SK-N-MC (cell line): ENCODE measurements at places on chromosomes 1 and 21.

DNA sequence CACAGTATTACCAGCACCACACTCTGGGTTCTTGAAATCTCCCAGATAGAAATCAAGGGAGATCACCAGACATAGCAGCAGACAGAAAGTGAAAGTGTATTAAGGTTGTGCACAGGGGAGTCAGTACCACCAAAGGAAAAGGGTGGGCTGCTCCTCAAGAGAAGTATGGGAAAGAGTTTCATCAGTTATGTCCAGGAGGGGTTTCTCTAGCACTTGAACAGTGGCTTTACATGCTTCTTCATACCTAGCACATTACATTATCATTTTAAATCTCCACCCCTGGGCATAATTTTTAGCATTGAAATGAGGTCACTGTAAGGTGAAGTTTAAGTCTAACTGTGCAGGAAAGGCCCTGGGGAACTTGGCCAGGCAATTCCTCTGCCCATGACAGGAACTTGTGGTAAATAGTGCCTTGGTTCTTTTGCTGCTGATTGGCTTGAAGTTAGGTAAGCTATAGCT lies 601.0 kb downstream of the NUF2 start:
- peak; percentile 40 for DNase-seq

GRCh38 chr1:214445831-214446614 lies 105.4 kb downstream of the PTPN14 start:
- no peak for DNase-seq

DNA sequence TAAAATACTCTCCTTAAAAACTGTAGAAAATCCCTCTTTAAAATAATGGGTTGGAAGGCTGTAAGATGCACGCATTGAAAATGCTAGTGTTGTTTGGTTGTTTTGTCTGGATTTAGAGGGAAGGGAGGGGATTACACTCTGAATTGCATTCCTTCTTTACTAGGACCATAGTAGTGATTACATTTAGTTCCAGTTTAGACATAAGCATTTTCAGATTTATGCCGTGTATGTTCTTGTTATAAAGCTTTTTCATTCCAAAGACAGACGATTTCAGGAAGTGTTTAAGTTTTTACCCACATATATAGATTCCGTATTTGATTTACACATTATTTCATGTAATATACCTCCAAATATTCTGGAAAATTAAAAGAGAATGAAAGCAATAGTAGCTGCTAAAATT lies 538.4 kb downstream of the PTPRC start:
- DNase-seq, result no peak

DNA sequence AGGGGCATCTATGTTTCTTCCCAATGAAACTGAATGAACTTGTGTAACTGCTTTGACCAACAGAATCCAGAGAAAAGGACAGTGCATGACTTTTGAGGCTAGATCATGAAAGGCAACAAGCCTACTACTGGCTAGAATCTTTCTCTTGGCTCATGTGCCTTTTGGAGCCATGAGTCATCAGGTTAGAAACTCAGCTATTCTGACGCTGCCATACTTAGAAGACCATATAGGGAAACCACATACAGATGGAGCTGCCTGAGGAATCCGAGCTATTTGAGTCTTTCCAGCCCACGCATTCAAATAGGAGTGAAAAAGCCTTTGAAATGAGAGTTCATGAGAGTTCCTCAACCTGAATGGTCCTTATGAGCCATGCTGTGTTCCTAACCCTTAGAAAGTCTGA lies 738.5 kb upstream of the CHRM3 start:
- peak; percentile 64 for DNase-seq

- no peak for DNase-seq
Observed at GRCh38 chr1:13762642-13763041, 62.7 kb downstream of the PRDM2 start.

GRCh38 chr21:18959817-18960216 lies 556.2 kb upstream of the TMPRSS15 start:
- DNase-seq, result no peak

- no peak for DNase-seq
Observed at GRCh38 chr1:112501810-112502641, 6.7 kb upstream of the WNT2B start.

DNA sequence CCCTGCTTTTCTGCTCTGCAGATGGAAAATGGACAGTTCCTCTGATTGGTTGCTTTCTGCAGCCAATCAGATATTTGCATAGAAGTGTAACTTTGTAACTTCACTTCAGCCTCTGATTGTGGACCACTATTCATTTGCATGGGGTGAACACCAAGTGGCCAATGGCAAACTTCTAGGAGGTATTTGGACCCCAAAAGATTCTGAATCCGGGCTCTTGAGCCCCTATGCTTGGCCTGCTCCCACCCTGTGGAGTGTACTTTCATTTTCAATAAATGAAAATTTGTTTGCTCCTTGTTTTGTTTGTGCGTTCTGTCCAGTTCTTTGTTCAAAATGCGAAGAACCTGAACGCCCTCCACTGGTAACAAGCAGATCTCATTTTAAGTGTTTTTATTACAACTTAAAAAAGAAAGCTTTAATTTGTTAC lies 6.4 kb upstream of the GSTM4 start:
- DNase-seq, result no peak

DNA sequence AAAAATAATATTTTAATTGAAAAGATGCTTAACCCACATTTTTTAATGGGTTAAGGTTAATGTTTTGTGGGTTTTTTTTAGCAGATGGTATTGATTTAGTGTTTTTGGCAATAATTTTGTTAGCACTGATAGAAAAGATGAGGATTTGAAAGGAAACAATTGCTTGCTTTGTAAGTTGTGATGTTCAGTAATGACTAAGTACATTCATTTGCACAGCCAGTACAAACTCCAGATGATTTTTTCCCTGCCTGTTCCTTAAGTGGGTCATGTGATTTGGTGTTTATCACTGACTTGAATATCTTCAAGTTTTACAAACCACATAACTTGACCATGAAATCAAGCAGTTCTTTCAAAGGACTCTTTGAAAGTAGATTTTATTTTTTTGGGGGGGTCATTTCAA lies 15.0 kb downstream of the DISP1 start:
- DNase-seq, result no peak

- no peak for DNase-seq
Observed at GRCh38 chr1:231828182-231828920, 201.8 kb downstream of the DISC1 start.

DNA sequence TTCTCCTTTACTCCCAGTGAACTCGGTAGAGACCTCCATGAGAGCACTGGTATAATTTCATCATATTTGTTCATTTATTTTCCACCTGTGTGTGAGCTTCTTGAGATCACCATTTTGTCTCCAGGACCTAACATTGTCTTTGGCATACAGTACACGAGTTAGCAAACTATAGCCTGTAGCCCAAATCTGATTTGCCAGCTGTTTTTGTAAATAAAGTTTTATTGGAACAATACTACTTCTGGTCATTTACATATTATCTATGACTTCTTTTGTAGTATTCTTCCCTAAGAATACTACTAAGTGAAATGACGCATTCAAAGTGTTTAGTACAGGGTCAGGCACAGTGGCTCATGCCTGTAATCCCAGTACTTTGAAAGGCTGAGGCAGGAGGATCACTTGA lies 449.5 kb downstream of the PLPP3 start:
- DNase-seq, result no peak

DNA sequence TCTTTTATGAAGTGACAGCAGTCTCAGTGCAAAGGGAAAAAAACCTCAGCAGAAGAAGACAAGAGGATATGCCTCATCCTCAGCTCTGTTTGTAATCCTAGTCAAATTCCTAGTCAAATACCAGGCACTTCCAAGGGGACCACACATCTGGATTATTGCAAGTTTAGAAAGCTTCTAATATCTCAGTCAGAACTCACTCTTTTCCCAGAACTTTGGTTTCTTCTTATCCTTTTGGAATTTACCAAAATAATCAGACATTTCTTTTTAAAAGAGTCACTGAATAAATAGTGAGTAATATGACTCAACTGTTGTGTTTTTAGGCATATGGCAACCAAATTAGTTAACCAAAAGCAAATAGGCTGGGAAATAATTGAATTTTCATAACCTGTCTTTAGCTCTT lies 47.8 kb downstream of the PRRX1 start:
- DNase-seq, result no peak

- DNase-seq, result no peak
Observed at GRCh38 chr1:217539510-217539909, 91.4 kb downstream of the GPATCH2 start.

DNA sequence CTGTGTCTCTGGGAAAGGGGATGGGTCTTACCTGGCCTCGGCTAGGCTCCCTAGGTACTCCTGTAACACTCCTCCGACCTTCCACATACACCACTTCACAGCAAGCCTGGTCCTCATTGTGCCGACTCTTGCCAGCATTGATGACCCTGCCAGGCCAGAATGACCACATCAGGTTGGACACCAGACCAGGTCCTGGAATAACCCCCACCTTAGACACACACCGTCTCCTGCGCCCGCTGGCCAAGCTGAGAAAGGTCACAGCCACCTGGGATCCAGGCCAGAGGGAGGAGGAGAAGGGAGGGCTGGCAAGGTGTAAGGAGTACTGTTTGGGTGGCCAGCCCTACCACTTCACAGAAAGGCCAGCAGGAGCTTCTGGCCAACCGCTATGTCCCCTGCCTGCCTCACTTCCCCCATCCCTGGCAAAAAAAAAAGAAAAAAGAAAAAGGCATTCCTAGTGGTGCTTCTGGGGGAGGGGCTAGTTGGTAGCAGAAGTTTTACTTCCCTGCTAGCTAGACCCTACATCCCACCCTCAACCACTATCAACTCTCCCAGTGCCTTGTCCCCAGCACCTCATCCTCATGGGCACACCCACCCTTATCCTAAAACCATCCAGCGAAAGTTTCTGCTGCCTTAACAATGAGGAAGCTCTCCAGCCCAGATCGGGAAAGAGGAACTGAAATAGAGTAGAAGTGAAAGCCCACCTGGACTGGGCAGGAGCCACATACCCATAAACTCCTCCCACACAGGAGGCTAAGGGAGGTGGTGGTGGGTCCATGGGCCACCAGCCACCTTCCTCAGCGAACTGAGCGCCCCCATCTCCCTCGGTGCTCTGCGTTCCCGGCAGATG lies 1.4 kb downstream of the PPM1J start:
- no peak for DNase-seq

DNA sequence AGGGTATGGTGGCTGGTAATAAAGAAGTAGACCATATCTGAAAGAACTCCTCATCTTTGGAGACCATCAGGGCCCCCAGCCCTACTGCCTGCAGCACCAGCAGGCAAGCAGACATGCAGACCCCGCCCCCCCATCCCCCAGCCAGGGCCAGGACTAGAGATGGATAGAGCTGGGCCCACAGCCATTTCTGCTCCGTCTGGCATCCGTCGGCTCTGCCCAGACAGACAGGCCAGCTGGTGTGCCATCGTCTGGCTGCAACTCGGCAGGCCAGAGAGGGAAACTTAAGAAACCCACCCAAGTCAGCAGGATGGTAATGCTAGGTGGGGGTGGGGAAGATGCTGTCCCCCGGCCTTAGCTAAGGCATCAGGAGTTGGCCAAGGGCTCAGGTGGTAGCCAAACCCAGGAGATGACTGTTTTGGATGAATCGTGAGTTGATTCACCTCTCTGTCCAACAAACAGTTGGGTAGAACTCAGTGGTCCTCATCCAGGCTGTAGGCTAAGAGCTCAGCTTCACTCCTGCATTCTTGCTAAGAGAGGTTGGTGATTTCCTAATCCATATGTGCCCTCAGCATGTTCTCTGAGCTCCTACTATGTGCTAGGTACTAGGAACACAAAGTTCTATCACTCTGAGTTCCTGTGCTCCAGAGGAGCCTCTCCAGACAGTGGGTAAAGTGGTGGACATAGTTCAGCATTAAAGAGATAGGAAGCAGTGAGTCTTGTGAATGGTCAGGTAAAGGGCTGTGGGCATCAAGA lies 23.2 kb upstream of the TMEM222 start:
- DNase-seq, result no peak

GRCh38 chr1:1275836-1276235 lies 2.2 kb upstream of the UBE2J2 start:
- no peak for DNase-seq

DNA sequence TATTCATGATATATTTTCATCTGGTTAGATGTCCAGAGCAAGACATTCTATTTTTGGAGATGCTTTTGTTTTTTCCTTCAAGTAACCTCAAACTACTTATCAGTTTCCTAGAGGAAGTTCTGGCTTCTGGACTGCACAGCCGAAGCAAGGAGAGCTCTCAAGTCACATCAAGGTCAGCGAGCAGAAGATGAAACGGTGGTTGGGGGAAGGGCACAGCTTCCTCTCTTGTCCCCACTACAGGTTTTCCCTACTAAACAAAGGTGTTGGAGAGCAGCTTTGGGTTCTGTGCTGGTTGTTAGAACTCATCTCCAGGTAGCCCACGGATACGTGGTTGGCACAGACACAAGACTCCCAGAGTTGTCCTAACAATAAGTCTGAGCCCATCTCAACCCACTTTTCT lies 5.1 kb upstream of the PLEKHO1 start:
- no peak for DNase-seq

DNA sequence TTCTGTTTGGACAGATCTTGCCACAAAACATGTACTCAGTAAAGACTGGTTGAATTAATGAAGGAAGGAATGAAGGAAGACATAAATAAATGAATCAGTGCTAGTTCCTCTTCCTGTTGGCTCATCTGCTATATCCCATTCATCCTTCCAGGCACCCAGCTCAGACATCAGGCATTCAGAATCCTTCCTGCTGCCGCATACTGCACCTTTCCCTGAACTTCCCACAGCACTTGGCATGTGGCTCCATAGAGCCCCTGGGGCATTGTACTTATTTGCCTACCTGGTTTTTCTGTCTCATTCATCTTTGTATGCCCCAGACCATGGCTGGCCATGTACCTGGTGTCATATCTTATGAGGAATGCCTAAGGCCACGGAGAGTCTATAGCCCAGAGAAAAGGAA lies 34.4 kb upstream of the ZNF648 start:
- no peak for DNase-seq

DNA sequence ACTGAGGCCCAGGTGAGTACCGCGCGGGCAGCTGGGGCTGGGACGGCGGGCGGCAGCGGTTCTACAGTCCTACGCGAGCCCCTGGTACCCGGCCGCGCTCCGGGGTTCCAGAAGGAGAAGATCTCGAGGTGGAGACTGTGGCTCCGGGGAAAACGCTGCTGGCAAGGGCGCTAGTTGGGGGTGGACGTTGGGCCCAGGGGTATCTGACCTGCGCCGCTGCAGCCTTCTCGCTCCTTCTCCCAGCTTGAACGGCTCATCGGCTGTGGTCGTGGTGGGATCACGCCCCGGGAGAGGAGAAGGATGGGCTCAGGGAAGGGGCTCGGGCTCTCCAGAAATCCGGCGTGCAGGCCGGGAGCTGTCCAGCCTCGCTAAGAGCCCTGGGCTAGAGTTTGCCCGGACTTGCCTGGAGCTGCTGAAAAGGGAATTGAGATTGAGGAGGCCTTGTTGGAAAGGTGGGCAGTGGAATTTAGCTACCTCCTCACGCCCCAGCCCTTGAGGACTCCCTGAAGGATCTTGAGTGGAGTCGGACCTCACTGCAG lies 1.1 kb upstream of the POU3F1 start:
- DNase-seq, result no peak

DNA sequence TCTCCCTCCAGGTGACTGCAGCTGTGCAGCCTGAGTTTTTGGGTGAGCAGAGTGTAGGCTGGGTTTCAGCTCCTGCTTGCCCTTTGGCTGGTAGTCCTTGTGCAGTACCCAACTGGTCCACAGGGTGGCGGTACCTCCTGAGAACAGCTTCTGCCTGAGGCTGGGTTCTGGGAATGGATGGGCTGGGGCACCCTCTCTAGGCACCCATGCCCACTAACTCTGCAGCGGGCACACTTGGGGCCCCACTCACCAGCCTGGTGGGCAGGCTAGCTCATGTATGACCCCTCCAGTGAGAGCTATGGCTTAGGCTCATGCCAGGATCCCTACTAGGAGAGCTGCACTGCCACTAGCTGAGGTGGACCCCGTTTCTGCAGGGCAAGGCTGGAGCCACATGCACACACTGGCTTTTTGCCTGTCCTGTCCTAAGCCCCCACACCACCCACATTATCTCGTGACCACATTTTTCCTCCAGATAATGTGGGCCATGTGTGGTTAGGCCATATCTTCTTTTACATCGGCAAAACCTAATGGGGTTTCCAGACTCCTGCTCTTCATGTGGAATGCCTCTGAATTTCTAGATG lies 15.5 kb upstream of the GSTM4 start:
- no peak for DNase-seq
